NCI-H1417 (cell line): ENCODE measurements at places on chromosomes 4 and X.

- no peak for DNase-seq
Observed at GRCh38 chr4:153439831-153440230, 26.3 kb upstream of the TMEM131L start.

GRCh38 chr4:123306769-123307168 is 89.8 kb upstream of the SPRY1 start:
- no peak for DNase-seq

- DNase-seq, result no peak
Observed at GRCh38 chr4:67465032-67465762, 80.1 kb downstream of the CENPC start.

- no peak for DNase-seq
Observed at GRCh38 chr4:40548256-40548655, 81.4 kb downstream of the RBM47 start.

GRCh38 chr4:101710806-101711205 is 79.7 kb upstream of the BANK1 start:
- DNase-seq, result no peak

GRCh38 chr4:141329174-141329569 is 108.5 kb downstream of the ZNF330 start:
- no peak for DNase-seq

- DNase-seq, result no peak
Observed at GRCh38 chr4:89773805-89774204, 63.2 kb downstream of the SNCA start.

GRCh38 chr4:182955411-182955810 is 38.2 kb upstream of the DCTD start:
- no peak for DNase-seq

- DNase-seq, result no peak
Observed at GRCh38 chr4:140134746-140135425, 19.1 kb downstream of the MAML3 start.
